ENCODE measurements at places on chromosomes 5 and 9.

DNA sequence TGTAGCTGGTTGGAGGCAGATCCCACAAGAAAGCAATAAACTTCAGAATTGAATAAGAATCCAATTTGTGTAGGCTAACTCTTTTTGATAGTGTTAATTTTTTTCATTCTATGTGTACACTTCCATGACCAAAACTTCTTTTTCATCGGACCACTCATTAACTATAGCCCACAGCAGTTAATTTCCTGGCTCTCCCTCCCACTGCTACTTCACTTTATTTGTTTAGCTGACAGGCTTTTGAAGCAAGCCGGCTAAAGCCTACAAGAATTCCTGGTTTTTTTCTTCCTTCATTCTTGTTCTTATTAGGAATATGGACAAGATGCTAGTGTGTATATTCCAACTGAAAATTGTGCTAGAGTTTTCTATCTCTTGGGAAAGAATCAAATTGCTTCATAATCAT, 329.2 kb upstream of the CCNH start:
- no peak for DNase-seq

GRCh38 chr9:36764364-36765076, 191.8 kb downstream of the MELK start:
- DNase-seq, result no peak

DNA sequence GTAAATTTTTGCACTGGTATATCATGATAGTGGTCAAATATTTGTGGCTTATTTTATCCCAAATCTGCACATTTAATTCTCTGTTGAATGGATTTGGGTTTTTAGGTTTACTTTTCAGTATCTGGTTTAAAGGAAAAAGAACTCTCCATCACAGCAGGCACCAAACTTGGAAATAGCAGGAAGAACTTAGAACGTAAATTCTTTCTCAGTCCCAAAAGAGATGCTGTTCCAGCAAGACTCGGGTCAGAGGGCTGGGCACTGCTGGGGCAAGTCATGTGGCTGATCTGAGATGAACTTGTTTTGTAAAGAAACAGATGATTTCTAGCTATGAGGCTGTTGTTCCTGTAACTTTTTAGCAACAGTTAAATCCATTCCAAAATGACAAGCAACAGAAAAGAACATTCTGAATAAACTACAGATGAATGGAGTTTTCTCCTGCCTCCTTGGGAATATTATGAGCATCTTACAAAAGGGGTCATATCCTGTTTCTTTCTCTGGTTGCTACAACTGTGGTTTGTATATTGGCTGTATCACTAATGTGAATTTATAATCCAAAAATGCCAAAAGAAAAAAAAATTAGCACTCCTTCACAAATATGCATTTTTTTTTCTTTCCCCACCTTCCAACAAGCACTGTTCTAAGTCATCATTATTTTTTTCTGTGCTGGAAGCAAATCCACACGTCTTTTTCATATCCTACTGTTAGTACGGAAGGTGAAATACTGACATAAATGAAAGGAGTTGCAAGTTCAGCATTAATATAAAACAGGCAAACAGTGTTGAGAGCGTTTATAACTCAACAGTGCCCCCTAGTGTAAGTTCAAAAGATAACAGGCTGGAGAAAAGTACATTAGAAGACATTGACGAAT, 31.1 kb downstream of the OR2K2 start:
- peak; percentile 67 for DNase-seq

DNA sequence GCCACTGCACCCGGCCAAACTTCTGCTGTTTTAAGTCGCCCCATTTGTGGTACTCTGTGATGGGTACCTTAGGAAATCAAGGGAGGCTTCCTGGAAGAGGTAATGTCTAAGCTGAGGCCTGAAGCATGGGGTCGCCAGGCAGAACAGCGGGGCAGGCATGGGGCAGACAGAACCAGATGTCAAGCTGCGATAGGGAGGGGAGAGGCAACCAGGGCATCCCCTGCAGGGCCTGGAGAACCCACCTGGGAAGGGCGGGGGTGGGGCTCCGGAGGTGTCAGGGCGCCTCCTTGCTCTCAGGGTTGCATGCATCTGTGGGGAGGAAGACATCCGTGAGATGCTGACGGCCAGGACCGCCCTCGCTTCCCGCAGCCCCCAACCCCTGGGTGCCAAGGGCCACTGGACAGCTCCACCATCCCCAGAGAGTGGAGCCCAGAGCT, 2.8 kb downstream of the LCN15 start:
- no peak for DNase-seq

DNA sequence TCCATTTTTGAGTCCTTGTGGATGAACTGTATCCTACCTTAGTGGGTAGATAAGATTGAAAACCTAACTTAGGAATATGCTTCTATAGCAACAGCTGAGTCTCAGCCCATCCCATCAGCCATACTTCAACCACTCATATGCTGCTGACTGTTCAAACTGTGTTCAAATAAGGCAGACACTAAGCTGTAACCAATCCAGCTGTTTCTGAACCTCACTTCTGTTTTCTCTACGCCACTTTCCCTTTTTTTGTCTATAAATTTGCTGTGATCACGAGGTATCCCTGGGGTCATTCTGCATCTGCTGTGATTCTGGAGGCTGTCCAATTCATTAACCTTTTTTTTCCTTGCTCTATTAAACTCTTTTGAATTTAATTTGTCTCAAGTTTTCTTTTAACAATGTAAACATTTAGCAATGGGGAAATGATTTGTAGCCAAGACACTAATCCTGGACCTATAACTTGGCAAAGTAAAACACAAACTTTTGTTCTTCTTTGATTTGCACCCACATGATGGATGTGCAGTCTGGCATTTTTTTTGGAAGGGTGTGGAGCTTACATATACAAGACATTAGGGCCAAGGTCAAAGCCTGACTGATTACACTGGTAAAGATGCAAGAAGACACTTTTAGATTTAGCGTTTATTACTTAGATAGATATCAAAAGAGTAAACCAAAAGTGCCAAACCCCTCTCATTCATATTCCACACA, 14.9 kb upstream of the SCGB3A2 start:
- DNase-seq, result no peak

DNA sequence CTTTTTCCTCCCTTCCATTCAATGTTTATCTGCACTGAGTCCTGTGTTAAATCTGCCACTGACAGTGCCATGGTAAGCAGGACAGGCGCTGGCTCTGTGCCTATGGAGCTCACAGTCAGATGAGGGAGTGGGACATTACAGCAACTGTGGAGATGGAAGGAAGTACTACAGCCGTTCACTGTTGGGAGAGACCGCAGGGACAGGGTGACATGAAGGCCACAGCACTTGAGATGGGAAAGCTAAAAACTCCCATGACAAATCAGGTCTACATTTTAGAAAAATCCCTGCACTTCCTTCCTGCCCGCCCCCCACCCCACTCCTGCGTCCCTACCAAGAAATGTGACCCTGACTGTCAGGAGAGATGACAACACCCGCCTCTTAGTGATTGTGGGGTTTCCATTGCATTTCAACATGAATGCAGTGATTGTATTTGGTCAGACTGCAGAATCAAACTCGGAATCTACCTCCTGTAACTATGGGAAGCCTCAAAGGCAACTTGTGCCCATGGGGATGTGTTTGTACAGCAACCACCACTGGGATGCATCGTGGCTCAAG, 56.4 kb downstream of the GTF3C4 start:
- no peak for DNase-seq

Data from KG1 (cell line).